ENCODE measurements at places on chromosomes 5 and 9. TPM values are rescaled to one million over a fixed set of nuclear protein-coding genes. Genes with fewer than 3 reads are reported as not detected.

- no peak overlapping the region for H3K27ac ChIP-seq
- H3K4me3 ChIP-seq, result no peak overlapping the region
- no peaks in the 10 kb centered on the region for H3K4me1 ChIP-seq
- H3K27me3 ChIP-seq, result no peaks in the 10 kb centered on the region
- no peaks in the 10 kb centered on the region for H3K36me3 ChIP-seq
Observed at GRCh38 chr9:102832814-102833213, 162.3 kb upstream of the CYLC2 start.

UNC5A gene
- total RNA-seq, result not detected

GRCh38 chr5:3325972-3326840 is 269.4 kb upstream of the IRX1 start:
- no peaks in the 10 kb centered on the region for H3K36me3 ChIP-seq
- no peak for DNase-seq
- H3K4me3 ChIP-seq, result no peak overlapping the region

DNA sequence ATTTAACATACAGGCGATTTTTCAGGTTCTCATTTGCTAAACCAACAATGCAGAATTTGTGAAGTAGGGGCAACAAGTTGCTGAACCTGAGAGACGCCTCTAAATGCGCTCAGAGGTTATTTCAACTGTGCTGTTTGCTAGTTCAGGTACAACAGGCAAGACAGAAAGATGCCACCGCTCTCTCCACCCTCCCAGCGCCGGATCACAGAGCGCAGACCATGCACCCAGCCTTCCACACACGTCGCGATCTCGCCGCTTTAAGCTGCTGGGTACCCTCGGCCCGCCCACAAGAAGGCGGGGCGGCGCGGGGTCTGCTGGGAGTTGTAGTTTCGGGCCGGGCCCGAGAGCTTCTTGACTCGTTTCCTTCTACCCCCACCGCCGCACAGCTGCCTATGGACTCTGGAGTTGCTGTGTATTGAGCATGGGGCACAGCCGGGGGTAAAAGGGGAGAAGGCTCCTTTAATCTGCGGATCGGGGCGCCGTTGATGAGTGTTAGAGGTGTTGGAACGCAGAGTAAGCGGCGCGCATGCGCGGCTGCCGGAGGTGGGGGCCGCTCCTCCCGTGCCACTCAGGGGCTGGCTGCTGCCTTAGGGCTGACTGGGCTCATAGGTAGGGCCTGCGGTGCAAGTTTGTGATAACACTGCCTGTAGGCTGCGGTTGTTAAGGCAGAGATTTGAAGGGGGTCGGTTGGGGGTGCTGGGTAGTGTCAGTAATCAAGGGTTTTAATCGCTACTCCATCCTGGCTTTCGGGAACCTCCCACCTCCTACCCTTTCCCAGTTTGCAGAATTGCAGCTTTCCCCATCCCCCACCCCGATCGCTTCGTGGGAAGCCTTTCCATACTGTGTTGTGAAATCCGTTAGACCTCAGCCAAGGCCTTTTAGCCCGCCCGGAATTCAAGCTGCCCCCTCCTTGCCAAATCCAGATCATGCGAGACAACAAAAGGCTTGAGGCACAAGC is 40.3 kb upstream of the ABCA1 start:
- H3K27me3 ChIP-seq, result no peaks in the 10 kb centered on the region
- H3K36me3 ChIP-seq, result no peaks in the 10 kb centered on the region
- no peak overlapping the region for H3K27ac ChIP-seq
- peaks cover 14% of the 10 kb centered on the region for H3K4me1 ChIP-seq
- H3K4me3 ChIP-seq, result peak overlapping the region; percentile 72

DNA sequence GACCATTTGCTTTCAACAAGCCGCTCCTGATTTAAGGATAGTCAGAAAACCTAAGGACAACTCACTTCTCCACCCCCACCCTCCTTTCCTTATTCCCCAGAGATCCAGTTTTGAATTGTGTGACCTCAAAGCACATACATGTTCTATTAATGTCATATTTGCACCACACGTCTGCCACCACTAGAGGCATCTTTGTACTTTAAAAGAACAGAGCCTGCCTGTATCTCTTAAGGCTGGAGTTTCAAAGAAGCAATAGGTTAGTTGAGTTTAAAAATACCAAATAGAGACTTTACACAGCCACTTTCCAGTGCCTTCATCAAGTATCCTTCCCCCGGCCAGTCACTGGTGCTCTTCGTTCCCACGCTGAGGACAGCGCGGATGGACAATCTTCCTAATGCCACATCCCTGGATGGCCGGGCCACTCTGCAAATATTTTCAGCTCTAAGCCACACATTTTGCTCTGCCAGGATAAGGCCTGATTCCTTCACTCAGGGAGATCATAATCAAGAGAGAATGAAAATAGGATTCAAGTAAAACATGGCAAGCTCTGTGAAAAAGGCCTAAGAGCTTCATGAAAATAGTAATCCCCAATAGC is 146.3 kb downstream of the SNCAIP start:
- DNase-seq, result peak; percentile 8
- H3K27ac ChIP-seq, result no peak overlapping the region
- H3K4me1 ChIP-seq, result no peaks in the 10 kb centered on the region
- no peaks in the 10 kb centered on the region for H3K27me3 ChIP-seq
- no peak overlapping the region for H3K4me3 ChIP-seq
- H3K36me3 ChIP-seq, result no peaks in the 10 kb centered on the region

- H3K4me1 ChIP-seq, result no peaks in the 10 kb centered on the region
- no peaks in the 10 kb centered on the region for H3K27me3 ChIP-seq
- no peak overlapping the region for H3K4me3 ChIP-seq
- no peak for DNase-seq
- no peak overlapping the region for H3K27ac ChIP-seq
- H3K36me3 ChIP-seq, result no peaks in the 10 kb centered on the region
Observed at GRCh38 chr5:179371121-179371510, 25.9 kb upstream of the ADAMTS2 start.

GRCh38 chr5:174916227-174916626 is 191.8 kb downstream of the MSX2 start:
- no peak overlapping the region for H3K4me3 ChIP-seq
- H3K27ac ChIP-seq, result no peak overlapping the region
- no peaks in the 10 kb centered on the region for H3K27me3 ChIP-seq
- no peaks in the 10 kb centered on the region for H3K36me3 ChIP-seq

DNA sequence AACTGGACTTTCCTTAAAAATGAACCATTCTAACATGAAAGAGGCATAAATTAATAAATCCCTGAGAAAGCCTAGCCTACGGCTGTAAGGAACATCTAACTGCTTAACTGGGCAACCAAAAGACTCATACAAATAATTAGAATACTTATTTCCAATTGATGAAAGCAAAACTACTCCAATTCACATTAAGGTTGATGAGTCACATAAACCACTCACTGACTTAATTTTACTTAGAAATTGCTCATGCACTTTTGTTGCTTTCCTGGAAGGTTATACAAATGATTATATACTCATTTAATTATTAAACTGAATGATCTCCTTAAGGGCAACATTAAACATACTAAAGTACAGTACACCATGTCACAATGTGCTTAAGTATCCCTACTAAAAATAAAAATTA is 101.9 kb downstream of the NFIB start:
- no peaks in the 10 kb centered on the region for H3K36me3 ChIP-seq
- H3K4me3 ChIP-seq, result no peak overlapping the region
- H3K4me1 ChIP-seq, result no peaks in the 10 kb centered on the region
- H3K27me3 ChIP-seq, result no peaks in the 10 kb centered on the region
- no peak overlapping the region for H3K27ac ChIP-seq

OR1Q1 gene
- total RNA-seq, result not detected

DNA sequence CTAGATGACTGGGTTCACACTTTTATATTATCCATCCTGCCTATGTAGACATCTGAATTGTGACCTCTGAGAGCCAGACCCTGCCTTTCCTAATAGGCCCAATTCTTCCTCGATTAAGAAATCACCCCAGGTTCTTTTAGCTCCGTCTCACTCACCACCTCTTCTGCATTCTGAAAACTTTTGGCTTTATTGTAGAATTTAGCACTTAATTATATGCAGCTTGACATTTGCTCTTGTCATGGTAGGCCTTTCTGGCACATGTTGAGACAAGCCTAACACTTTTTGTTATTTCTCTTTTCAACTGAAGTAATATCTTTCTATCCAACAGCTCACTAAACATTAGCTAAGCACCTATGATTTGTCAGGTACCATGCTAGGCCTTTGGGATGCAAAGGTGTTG is 163.3 kb downstream of the INSYN2B start:
- no peaks in the 10 kb centered on the region for H3K4me1 ChIP-seq
- H3K27me3 ChIP-seq, result no peaks in the 10 kb centered on the region
- H3K4me3 ChIP-seq, result no peak overlapping the region
- no peak for DNase-seq
- H3K27ac ChIP-seq, result no peak overlapping the region

DNA sequence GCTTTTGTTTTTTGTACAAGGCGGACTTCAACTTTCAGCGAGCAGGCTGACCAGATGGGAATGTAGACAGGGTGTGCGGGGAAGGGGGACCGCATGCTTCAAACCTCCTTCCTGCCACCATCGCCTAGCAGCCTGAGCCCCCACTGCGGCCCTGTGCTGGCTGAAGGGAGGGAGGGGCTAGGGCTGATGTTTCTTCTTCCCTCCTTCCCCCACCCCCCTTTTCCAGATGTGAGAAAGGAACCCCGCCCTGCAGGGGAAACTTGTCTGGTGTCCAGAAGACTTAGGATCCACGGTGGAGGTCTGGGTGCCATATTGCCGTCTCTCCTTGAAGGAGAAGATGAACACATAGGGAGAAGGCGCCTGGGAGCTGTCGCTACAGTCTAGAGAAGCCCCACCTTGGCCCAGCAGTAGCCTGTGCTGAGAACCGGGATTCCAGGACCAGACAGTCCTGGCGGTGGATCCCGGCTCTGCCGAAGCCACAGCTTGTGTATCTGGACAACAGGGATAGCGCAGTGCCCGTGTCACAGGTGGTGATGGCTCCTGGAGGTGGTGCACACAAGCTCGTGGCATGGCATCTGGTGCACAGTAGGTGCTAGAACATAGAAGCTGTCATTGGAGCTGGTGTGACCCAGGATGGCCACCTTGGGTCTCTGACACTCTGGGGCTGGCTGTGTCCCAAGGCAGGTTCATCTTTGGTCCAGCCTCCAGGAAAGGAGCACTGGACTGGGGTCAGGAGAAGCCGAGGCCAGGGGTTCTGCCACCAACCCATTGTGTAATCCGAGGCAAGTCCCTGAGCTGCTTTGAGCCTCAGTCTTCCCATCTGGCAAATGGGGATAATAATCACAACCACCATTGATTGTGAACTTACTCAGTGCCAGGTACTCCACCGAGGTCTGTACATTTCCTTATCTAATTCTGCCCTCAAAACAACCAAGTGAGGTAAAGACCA is 205.6 kb downstream of the C9orf50 start:
- no peaks in the 10 kb centered on the region for H3K36me3 ChIP-seq
- H3K27me3 ChIP-seq, result no peaks in the 10 kb centered on the region
- DNase-seq, result no peak

- DNase-seq, result no peak
- no peaks in the 10 kb centered on the region for H3K4me1 ChIP-seq
- no peak overlapping the region for H3K4me3 ChIP-seq
Observed at GRCh38 chr5:98470747-98471146, 302.7 kb upstream of the RGMB start.

DNA sequence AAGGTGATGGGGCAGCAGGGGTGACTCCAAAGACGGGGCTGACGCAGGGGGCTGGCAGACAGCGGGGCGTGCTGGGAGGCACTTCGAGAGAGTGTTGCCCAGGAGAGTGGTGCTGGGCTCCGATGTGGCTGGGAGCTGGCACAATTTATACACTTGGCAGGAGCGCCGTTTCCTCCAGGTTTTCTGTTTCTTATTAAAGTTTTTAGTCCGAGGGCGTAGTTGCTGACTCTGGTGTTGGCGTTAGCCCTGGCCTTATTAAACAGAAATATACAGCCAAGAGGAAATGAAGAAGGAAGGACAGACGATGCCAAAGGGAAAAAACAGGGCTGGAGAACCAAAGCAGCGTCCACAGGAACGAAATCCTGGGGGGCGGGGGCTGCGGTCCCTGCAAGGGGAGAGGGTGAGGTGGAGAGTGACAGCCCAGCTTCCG is 139.6 kb upstream of the PHYKPL start:
- no peaks in the 10 kb centered on the region for H3K27me3 ChIP-seq
- no peaks in the 10 kb centered on the region for H3K36me3 ChIP-seq
- no peak for DNase-seq
- H3K4me3 ChIP-seq, result no peak overlapping the region
- H3K4me1 ChIP-seq, result no peaks in the 10 kb centered on the region
- no peak overlapping the region for H3K27ac ChIP-seq

DNA sequence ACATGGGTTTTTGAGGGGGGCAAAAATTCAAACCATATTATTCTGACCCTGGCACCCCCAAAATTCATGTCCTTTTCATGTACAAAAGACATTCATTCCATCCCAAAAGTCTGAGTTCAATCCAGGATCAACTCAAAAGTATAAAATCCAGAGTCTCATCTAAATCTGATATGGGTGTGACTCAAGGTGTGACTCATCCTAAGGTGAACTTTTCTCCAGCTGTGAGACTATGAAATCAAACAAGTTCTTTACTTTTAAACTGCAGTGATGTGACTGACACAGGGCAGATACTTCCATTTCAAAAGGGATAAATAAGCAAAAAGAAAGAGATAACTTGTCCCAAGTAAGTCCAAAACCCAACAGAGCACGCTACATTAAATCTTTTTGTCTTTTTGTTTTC is 20.6 kb upstream of the CYLC2 start:
- DNase-seq, result no peak
- no peaks in the 10 kb centered on the region for H3K36me3 ChIP-seq
- H3K4me3 ChIP-seq, result no peak overlapping the region
- H3K4me1 ChIP-seq, result no peaks in the 10 kb centered on the region
- no peak overlapping the region for H3K27ac ChIP-seq
- no peaks in the 10 kb centered on the region for H3K27me3 ChIP-seq

GRCh38 chr5:171520300-171521174 is 101.1 kb downstream of the FGF18 start:
- H3K27me3 ChIP-seq, result no peaks in the 10 kb centered on the region
- H3K4me3 ChIP-seq, result no peak overlapping the region
- no peaks in the 10 kb centered on the region for H3K4me1 ChIP-seq

IL3 gene
- total RNA-seq, result not detected

- H3K36me3 ChIP-seq, result no peaks in the 10 kb centered on the region
- peak; percentile 38 for DNase-seq
- H3K4me1 ChIP-seq, result peaks cover 11% of the 10 kb centered on the region
- H3K27me3 ChIP-seq, result peaks cover 7% of the 10 kb centered on the region
Observed at GRCh38 chr9:134324359-134325095, 1.7 kb upstream of the RXRA start.

GRCh38 chr9:93286252-93287188 is 102.6 kb downstream of the WNK2 start:
- H3K4me3 ChIP-seq, result no peak overlapping the region
- no peaks in the 10 kb centered on the region for H3K36me3 ChIP-seq

- no peaks in the 10 kb centered on the region for H3K27me3 ChIP-seq
- H3K4me1 ChIP-seq, result no peaks in the 10 kb centered on the region
- no peak overlapping the region for H3K27ac ChIP-seq
- no peak overlapping the region for H3K4me3 ChIP-seq
- DNase-seq, result no peak
Observed at GRCh38 chr9:106964822-106965525, 102.0 kb downstream of the ZNF462 start.

- H3K27me3 ChIP-seq, result no peaks in the 10 kb centered on the region
- H3K4me1 ChIP-seq, result no peaks in the 10 kb centered on the region
- no peak overlapping the region for H3K27ac ChIP-seq
- no peaks in the 10 kb centered on the region for H3K36me3 ChIP-seq
Observed at GRCh38 chr9:28456861-28457260, 883.6 kb upstream of the C9orf72 start.
